Hippocampal formation (tissue), 2 donors: ENCODE measurements at places on chromosomes 6 and 20.

DNA sequence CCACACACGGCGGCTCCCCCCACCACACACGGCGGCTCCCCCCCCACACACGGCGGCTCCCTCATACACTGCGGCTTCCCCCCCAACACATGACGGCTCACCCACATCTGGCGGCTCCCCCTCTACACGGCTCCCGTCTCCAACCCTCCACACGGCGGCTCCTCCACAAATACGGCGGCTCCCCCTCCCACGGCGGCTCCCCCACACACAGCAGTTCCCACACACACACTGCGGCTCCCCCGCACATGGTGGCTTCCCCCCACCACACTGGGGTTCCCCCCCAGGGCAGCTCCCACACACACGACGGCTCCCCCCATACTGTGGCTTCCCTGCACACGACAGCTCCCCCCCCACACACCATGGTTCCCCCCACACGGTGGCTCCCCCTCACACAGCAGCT is 98.0 kb downstream of the TTLL2 start:
- DNase-seq: no peak

DNA sequence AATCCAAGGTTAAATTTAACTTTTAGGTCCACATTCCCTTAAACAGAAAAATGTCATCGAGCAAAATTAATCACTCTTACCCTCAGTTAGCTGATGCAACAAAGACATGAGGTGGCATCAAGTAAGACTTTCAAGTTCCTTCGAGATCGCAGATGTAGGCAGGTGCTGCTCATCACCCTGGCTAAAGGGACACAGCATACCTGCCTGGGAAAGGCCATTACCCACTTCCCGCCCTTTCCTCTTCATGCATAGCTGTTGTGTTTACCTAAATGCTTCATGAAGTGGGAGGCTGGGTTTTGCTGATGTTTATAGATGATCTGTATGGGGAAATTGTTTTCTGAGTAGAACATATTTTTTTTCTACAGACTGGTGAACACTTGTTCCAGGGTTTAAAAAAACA is 67.7 kb downstream of the GFRA4 start:
- no peak for DNase-seq

DNA sequence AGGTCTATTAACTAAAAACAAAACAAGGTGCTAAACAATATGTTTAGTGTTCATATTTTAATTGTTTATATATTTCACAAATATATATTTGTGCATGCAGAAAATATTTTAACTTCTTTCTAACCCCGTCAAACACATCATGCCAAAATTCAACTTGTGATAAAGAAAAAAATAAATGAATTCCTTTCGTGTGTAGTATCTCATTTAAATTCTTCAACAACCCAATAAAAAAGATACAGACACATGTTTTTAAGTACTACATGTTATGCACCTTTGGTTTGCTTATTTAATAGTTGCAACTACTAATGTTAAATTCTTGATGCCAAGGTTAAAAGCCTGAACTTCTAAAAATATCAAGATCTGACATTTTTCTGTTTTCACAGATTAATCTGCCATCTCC is 252.4 kb downstream of the ESR1 start:
- no peak for DNase-seq

DNA sequence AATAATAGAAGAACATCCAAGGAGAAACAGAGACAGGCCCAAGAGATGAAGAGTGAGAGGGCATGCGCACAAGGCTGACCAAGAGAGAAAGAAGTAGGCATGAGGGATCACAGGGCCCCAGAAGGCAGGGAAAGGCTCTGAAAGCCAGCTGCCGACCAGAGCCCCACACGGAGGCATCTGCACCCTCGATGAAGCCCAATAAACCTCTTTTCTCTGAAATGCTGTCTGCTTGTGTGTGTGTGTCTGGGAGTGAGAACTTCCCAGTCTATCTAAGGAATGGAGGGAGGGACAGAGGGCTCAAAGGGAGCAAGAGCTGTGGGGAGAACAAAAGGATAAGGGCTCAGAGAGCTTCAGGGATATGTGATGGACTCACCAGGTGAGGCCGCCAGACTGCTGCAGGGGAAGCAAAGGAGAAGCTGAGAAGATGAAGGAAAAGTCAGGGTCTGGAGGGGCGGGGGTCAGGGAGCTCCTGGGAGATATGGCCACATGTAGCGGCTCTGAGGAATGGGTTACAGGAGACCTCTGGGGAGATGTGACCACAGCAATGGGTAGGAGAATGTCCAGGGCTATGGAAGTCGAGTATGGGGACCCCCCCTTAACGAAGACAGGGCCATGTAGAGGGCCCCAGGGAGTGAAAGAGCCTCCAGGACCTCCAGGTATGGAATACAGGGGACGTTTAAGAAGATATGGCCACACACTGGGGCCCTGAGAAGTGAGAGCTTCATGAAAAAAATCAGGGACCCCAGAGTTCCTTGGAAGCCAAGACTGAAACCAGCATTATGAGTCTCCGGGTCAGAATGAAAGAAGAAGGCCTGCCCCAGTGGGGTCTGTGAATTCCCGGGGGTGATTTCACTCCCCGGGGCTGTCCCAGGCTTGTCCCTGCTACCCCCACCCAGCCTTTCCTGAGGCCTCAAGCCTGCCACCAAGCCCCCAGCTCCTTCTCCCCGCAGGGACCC is 981 bp upstream of the TNF start:
- DNase-seq: no peak

- no peak for DNase-seq
Observed at GRCh38 chr6:105212587-105212986, 32.8 kb upstream of the POPDC3 start.

DNA sequence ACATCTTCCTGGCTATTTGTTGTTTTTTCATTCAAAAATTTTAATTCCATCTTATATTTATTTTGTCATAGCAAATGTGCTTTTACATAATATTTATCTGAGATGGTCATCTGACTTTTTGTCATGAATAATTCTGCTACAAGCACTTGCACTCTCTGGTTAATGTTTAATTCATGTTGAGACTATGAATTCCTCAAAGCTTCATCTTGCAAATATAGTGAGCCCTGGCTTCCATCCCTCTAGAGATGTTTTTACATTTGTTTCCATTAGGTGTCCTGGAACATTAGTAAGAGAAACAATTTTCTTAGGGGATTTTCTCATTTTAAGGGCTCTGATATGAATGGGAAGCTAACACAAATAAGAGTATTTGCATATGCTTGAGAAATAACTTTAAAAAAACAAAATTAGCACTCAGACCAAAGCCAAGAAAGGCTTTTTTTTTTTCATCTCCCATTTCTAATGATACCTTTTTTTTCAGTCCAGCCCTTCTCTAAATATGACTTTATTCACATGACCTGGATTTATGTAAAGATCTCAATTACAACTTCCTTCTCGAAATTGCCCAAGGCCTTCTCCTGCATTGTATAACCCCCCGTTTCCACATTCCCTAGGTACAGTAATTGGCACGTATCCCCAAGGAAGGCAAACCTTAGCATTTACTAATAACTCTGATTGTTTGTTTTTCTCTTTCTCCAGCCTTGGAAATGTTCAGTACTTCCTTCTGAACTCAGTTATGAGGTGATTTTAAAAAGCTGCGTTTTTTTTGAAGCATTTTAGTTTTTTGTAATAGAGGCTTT is 797.0 kb upstream of the GJE1 start:
- no peak for DNase-seq

DNA sequence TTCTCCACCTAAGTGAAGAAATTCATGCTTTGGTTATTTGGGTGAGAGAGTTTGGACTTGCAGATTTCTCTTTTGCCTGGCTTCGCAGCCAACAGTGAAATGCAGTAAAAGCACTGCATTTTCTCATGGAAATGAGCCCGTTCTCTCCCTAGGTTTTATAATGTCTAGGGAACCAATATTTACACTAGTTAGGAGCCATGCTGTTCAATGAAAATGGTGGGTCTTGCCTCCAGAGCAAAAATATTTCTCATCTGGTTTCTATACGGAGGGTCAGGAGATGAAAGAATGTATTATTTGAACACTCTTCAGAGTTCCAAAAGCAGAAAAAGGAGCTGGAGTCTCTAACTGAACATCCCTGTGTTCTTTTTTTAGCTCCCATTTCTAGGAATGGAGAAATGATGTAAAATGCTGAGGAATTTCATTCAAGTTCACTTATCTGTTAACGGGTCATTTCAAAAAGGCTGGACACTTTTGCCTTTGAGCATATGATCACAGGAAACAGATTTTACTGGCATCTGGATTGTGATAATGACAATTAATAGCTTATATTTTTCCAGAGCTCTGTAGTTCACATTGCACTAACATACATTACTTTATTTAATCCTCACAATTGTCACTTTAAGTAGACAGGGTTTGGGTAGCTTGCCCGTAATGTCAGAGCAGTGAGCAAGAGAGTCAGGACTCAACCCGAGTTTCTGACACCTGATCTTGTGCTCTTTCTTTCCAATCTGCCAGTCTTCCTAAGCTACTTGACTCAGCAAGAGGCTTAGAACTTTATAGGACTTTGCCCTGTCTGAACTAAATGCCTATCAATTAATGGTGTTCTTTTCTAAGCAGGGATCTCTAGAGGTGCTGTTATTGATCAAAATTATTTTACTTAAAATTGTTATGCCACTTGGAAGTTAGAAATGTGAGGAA is 78.0 kb downstream of the PPP1R14C start:
- no peak for DNase-seq

GRCh38 chr6:158026054-158026900 is 44.6 kb downstream of the SYNJ2 start:
- DNase-seq: no peak

DNA sequence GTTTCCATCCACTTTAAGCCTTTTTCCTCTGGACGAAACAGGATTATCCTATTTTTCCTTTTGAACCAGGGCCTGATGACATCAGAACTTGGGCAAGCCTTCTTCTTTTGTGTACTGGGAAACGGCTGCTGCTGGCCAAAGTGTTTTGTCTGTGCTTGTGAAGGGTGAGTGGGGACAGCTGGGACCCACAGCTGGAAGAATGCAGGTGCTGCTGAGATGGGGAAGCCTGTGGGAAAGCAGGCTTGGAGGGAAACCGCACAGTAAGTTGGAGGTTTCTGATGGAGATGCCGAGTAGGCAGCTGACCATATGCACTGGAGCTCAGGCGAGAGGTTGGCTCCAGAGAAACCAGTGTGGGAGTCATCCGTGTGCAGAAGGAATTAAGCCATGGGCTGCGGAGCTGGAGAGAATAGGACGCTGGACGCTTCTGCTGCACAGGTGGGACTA is 8.5 kb upstream of the PSMG4 start:
- no peak for DNase-seq

DNA sequence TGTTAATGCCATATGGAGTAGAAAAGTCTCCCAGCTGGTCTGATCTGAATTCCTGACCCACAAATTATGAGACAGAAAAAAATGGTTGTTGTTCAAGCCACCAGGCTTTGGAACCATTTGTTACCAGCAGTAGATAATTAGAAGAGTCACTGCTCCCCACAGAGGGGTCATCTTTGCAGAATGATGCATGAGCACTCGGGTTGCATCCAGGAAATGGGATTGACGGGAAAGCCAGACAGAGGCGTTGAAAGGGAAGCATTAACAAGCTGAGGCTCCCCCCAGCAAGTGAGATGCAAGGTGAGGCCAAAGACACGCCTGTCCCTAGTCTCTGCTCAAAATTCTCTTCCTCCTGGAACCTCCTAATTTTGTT is 182.5 kb downstream of the SYNDIG1 start:
- DNase-seq: no peak

- no peak for DNase-seq
Observed at GRCh38 chr20:59137532-59137931, 26.1 kb upstream of the ZNF831 start.

DNA sequence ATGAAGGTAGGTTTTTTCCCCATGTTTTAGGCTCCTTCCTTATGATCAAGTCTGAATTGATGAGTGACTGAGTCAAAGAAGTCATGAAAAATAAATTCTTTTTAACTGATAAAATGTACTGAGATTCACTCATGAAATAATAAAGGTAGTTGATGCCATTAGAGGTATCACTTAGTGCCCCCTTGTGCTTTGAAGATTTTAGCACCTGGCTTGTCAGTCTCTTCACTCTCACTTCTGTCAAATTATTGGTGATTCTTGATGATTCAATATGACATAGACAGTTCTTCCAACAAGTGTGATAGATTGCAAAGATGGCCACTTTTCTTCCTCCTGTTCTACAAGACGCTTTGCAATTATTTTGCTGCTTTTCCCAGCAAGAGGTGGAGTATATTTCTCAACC is 4.2 kb upstream of the DLK2 start:
- DNase-seq: no peak

DNA sequence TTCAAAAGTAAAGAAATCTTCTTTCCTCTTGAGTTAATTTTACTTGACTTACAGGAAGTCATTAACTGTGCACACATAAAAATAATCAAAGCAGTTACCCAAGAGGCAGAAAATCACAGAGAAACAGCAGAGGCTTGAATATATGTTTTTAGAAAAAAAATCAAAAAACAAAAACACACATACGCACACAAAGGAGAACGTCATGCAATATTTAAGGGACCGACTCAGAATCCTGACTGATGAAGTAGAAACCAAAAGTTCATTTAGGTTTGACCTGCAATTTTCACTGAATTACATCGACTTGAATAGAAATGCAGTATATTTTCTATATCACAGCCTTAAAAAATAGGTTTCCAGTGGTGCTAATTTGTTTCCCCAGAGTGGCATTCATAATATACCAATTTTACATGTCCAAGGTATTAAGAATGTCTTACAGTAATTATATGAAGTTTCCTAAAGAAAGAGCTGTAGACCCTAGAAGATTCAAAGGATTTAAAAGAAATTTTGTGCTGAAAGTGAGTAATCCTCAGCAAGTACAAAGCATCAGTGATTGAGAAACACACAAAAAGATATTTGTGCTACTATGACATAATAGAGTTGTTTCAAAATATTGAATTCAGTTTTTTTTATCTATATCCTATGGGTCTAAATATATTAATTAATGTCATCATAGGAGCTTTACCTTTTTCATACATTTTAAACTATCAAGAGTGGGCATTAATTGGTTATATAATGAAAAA is 358.5 kb upstream of the RUNX2 start:
- DNase-seq: no peak
